ENCODE measurements at places on chromosomes 3 and 15.

GRCh38 chr3:58833491-58833890, 166.9 kb upstream of the FAM3D start:
- DNase-seq: no peak

- no peak for DNase-seq
These were observed 34.8 kb upstream of the SKIL start for GRCh38 chr3:170322566-170323269.

DNA sequence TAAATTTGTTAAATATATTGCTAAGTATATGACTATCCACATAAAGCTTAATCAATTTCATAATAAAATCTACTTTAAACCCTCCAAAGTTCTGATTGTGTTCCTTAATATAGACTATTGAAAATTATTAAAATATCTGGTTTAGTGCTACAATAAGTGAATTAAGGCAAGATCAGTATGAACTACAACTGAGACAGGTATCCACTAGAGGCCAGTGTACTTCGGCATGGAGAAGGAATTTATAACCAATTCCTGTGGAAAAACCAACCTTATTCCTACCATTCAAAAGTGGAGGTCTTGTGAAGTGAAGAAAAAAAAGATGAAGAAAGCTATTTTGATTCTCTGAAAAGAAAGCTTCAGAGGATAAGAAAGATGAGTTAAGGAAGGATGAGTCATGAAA, 237.7 kb downstream of the SUCLG2 start:
- no peak for DNase-seq

GRCh38 chr15:64858021-64858575, 16.4 kb downstream of the PLEKHO2 start:
- no peak for DNase-seq

DNA sequence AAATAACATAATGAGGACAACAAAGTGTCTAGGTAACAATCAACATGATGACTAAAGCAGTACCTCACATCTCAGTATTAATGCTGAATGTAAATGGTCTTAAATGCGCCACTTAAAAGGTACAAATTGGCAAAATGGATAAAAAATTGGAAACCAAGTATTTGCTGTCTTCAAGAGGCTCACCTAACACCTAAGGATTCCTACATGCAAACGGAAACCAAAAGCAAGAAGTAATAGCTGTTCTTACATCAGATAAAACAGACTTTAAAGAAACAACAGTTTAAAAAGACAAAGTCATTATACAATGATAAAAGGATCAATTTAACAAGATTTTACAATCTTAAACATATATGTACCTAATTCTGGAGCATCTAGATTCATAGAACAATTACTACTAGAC, 22.5 kb downstream of the CSNK1G1 start:
- no peak for DNase-seq

GRCh38 chr15:65940618-65940909, 71.3 kb downstream of the RAB11A start:
- no peak for DNase-seq

DNA sequence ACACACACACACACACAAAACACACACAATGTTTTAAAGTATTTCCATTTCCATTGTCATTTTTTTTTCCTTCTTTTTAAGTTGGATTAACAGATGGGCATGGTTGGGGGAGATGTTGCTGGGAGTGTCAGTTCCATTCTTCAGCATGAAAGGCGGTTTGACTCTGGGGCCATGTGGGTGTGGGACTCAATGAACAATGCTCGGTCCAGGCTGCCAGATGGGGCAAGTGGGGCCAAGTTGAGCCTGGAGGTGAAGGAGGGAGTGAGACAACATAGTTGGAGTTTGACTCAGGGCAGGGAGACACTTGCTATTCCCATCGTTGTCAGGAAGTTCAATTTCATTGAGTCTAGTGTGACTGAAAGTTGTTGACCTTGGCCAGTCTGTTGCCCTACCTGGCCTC, 125.3 kb downstream of the TLE3 start:
- DNase-seq: no peak

Measured in GM04503 (cell line).